ENCODE measurements at places on chromosomes 16 and 17.

GRCh38 chr17:68381076-68381900 is 76.0 kb downstream of the WIPI1 start:
- no peak for DNase-seq

DNA sequence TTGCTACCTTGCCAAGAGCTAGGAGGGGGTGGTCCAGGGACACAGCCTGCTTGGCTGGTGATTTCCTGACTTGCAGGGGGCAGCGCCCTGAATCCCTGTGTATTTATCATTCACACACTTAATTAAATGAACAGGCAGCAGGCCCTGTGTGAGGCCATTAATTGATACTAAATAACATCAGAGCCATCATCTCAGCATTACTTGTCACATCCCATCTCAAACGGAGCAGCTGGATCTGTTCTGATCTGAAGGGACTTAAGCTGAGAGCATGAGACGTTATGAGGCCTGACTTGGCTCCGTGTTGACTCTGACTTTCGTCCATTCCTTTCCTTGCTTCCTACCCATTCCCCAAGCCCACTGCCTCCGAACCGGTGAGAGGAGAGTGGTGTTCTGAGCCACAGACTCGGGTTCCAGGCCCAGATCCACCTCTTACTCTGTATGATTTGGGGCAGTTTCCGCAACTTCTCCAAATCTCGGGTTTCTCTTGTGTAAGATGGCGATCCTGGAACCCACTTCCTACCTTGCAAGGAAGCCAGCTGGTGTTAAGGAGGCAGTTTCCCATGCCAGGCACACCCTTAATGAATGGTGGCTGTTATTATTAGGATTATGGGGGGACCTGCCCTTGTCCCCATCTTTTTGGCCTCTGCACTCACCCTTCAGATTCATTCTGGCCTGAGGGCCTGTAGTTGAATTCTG is 33.8 kb downstream of the CACNA1G start:
- DNase-seq: no peak

- DNase-seq: no peak
Observed at GRCh38 chr17:67312265-67312664, 54.1 kb downstream of the PSMD12 start.

GRCh38 chr17:55005520-55005919 is 37.0 kb downstream of the STXBP4 start:
- peak; percentile 0 for DNase-seq

GRCh38 chr17:9880582-9880999 is 24.5 kb downstream of the RCVRN start:
- no peak for DNase-seq

DNA sequence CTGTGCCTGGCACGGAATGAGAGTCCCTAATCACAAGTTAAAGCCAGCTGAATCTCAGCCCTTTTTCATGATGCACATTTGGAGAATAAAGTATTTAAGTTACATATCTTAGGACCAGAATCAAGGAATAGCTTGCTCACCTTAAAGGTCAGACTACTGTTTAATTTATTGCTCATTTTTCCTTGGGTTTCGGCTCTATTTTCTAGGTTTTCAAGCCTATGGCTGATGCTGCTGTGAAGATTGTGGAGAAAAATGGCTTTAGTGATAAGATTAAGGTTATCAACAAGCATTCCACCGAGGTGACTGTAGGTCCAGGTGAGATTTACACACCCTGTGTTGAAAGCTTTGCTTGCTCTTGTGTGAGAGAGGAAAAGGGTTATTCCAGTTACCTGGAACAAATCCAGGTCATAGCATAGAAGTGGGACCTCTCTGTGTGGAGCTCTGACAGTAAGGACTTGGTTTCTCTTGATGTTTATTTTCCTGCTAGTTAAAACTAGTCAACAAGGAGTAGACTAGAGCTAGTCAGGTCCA is 18.1 kb downstream of the PRMT7 start:
- DNase-seq: no peak

DNA sequence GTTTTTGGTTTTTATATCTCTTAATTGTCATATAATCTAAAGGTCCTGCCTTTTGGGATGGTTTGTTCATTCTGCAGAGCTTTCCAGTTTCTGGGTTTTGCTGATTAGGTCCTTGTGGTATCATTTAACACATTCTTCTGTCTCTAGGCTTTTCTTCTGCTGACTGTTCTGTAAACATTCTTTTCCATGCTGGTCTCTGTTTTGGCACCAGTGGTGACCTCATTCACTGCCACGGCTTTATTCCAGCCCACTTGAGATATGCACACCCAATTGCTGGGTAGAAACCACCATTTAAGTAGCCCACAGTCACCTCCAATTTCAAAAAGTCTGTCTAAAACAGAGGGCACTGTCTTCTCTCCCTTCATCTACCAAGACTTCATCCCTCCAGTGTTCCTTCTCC is 31.1 kb upstream of the COX10 start:
- DNase-seq: no peak

DNA sequence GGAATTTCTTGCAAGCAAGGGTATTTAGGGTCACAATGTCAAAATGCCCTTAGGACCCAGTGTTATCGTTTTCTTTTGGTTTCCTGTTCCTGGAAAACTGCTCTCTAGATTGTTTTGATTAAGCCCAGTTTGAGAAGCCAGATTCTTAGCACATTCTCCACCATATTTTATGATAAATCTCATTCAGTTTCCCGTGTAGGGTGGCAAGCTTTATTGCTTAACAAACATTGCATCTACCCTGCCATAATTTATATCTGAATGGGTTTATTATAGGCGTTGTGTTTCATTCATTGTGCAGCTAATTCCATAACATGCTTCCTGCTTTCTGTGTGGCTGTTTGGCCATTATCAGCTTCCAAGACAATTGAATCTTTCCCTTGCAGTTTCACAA is 389.1 kb upstream of the DYNLRB2 start:
- DNase-seq: no peak

DNA sequence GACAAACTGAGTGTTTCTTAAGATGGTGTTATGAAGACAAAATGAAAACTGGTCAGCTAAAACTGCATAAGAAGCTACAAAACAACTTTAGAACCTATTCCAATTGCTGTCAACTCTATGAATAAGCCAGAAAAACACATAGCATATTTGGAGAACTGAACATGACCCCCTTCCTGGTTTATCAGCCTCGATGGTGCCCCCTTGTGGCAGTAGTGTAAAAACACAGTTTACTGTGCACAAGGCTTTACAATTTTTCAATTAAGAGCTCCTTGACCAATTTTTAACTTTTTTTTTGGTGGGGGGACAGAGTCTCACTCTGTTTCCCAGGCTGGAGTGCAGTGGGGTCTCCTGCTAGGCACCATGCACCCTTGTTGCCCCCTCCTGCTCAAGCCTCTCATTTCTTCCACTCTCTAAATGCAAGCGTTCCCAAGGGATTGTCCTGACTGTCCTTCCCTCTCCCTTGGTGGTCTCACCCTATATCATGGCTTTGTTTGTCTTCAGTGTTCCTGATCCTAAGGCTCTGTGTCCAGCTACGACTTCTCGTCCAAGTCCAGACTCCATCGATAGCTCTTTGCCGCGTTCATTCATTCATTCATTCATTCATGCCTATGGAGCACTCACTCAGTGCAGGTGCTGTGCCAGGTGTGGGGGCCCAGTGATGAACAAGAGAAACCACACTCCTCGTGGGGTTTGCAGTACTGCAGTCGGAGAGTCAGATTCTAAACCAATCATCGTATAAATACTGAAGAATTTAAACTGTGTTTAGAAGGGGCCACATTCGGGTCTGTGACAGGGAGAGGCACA is 7.5 kb downstream of the EIF1 start:
- peak; percentile 63 for DNase-seq

DNA sequence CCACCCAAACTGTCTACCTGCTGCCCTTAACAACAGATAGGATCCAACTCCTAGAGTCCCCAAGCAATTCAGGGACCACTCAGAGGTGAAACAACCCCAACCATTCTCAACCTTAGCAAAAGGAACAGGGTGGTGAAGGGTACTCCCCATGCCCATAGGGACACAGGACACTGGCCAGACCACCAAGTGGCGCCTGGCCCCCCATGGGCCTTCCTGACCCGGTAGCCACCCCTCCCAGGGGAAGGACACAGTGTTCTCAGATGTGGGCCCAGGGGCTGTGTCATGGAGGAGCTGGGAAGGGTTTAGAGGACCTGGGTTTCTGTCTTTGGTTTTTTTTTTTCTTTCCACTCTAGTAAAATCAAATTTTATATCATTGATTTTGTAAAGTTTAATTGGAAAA is 9.7 kb upstream of the SLC25A39 start:
- no peak for DNase-seq

GRCh38 chr17:61803216-61803615 is 60.1 kb downstream of the BRIP1 start:
- no peak for DNase-seq

DNA sequence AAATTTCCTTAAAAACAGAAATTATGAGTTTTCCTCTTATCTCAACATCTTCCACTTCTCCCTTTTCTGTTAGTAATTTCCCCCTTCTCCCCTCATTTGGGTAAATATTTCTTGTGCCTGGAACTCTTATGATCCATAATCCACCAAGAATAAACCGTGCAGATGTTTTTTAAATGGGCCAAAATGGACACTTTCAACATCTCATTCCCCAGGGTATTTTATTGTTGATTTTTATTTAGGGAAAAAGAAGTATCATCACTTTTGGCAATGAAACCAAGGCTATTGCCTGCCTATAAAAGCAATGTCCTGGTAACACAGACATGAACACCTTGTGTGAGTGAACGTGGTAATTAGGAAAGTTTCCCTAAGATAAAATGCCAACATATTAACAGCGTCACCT is 54.6 kb downstream of the IRX6 start:
- no peak for DNase-seq

GRCh38 chr16:27430923-27431484 is 29.0 kb downstream of the IL21R start:
- DNase-seq: no peak

- no peak for DNase-seq
Observed at GRCh38 chr16:85036236-85037049, 8.8 kb downstream of the KIAA0513 start.

DNA sequence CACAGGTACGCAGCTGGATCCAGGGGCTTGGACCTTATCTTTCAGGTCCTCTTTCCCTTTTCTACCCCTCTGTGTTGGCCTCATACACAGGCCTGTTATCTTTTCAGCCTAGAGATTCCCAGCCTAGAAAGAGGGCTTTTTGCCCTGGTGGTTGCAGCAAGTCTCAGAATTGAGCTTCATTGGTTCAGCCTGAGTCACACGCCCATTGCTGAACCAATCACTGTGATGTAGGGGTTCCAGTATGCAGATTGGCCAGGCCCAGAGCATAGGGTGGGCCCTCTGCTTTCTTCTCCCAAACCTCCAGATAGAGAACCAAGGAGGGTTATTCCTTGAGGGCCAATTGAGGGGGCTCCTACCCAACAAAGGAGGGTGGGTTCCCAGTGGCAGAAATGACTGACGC is 32.8 kb downstream of the GPT2 start:
- DNase-seq: peak; percentile 32

Data from NCI-H2171 treated with DMSO at 0.1 percent for 48 hours (cell line).